GM23248 (cell line): ENCODE measurements at places on chromosomes 7 and 10. TPM values are rescaled to one million over a fixed set of nuclear protein-coding genes. Genes with fewer than 3 reads are reported as not detected.

The PANK1 gene
- polyA plus RNA-seq: 2.1 and 3.3 TPM in 2 replicates

The HGF gene
- polyA plus RNA-seq: 1.5 and 2.3 TPM in 2 replicates

The CDH23 gene
- 0.08 and 0.09 TPM in 2 replicates for polyA plus RNA-seq

DNA sequence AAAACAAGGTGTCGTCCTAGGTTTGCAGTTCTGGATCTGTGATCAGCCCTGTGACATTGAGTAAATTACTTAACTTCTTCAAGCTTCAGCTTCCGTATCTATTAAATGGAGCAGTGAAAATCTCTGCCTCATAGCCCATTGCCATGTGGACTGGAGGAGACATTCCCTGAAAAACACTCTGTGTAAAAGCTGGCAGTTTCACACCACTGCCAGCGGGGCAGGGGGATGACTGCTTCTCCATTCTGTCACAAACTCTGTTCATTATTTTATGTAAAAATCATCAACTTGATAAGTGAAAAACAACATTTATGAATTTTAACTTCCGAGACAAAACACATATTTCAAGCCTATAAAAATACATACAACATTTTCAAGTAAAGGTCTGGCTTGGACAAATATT is 234.7 kb downstream of the BMPER start:
- DNase-seq: no peak

DNA sequence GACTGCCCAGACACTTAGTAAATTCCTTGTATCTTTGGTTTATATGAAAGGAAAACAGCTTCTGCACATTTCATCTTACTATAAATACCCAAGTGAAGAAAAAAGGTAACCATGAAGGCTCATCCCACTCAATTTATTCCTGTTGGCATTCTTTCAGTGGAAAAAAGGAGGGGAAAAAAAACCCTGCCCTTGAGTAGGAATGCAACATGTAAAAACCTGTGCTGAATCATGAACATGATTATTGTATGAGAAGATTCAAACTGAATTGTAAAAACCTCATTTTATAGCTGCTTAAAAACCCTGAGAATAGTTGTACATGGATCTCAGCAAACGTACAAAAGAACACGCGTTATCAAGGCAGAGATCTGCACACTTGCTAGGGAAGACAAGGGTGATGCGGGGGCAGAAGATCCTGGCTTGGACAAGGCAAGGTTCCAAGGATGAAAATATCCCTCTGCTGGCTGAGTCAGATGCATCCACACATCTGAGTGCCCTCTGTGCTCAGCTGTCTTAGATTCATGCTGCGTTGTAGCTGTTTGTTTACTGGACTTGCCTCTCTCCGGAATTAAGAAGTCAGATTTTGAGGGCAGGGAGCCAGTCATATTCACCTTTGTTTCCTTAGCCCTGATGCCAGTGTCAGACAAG is 658.2 kb downstream of the PARD3 start:
- DNase-seq: peak; percentile 79
